ENCODE measurements at places on chromosomes 7 and 10.

DNA sequence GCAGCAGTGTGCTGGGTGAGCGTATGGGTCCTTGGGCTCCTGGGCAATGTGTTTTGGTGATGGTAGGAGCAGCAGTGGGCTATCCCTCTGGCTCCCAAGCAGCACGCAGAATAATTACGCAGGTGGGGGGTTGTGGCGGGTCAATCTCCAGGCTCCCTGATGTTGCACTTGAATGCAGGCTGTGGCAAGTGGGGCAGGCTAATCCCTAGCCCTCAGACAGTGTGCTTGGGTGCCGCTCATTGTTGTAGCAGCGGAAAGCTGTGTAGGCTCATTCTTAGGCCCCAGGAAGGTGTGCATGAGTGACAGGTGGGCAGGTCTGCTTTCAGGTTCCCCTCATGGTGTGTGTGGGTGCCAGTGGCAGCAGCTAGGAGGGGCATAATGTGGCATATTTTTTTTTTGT, 44.1 kb downstream of the LOXL4 start:
- no peak for DNase-seq

DNA sequence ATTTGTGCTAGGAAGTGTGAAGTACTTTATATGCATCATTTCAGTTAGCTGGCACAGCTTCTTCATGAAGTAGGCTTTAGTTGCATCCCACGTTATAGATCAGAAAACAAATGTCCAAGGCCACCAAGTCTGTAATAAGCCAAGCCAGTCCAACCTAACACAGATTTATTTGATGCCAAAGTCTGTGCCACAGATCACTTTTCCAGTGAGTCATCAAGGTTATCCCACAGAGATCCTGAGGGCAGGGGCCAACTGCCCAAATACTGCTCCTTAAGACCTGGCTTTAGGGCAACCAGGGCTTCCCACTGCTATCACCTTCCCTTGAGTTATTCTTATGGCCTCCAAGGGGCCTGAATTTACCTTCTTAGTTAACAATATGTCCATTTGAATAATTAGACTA, 1340.4 kb downstream of the XPNPEP1 start:
- no peak for DNase-seq

GRCh38 chr10:102546606-102547320, 43.0 kb downstream of the SUFU start:
- DNase-seq = no peak

DNA sequence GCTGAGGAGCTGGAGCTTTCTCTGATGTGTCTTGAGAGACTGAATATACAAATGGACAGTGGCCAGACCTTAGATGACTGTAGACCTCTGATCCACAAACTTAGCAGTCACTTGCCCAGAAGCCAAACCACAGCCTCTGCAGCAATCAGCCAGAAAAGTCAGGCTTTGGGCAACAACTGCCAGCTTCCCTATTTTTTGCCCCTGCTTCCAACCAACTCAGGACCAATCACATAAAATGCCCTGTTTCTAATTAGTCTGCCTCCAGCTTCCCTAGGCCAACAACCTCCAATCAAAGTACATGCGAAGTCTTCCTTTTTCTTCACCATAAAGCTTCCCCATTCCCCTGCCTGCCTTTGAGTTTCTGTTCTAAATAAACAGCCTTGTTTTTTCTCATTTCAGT, 37.8 kb upstream of the CACUL1 start:
- DNase-seq = peak; percentile 11

DNA sequence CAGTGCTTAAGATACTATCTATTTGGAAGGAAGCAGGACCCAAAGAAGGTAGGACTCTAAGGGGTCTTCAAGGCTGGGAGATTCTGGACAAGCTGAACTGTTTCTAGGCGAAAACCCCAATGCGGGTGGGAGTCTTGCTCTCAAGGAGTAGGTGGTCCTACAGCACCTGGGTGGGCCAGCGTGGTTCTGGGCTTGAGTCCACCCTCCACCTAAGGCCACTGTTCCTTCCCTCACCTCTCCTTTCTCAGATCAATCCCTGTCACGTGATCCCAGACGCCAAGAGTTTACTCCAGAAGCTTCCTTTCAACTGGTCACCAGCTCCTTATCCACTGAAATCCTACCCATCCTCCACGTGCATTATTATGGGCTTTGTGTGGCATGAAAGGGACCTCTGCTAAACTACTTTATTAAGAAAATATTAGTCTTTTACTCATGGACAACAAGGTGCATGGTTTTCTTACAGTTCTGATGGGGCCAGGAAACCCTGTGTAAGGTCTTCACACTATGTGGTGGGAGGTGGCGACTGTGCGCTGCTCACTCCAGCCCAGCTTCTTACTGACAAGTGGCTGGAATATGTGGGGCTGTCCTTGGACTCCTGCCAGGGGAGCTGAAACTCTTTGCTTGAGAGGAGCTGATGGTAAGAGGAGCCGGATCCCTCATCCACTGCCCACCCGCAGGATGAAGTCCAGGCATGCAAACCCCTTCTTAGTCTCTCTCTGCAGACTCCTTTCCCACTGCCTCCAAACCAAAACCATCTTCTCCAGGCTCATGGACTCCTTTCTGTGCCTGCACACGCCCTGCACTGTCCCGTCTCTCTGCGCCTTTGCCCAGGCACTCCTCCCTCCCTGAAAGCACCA, 1.6 kb downstream of the ZNF746 start:
- DNase-seq = peak; percentile 45

DNA sequence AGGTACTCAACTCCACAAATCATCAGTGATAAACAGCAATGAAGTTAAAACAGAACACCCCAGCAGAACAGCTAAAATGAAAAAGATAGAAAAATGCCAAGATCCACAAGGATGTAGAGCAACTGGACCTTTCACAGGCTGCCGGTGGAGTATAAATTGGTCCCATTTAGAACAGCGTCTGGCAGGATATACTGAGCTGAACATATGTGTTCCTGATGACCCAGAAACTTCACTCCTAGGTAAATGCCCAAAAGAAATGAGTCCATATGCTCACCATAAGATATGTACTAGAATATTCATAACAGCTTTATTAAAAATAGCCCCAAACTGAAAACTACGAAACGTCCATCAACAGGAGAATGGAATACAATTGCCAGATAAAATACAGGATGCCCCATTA, 102.4 kb downstream of the OAT start:
- no peak for DNase-seq

- DNase-seq = no peak
Measured at GRCh38 chr10:15558136-15558535, 161.6 kb downstream of the ITGA8 start.

DNA sequence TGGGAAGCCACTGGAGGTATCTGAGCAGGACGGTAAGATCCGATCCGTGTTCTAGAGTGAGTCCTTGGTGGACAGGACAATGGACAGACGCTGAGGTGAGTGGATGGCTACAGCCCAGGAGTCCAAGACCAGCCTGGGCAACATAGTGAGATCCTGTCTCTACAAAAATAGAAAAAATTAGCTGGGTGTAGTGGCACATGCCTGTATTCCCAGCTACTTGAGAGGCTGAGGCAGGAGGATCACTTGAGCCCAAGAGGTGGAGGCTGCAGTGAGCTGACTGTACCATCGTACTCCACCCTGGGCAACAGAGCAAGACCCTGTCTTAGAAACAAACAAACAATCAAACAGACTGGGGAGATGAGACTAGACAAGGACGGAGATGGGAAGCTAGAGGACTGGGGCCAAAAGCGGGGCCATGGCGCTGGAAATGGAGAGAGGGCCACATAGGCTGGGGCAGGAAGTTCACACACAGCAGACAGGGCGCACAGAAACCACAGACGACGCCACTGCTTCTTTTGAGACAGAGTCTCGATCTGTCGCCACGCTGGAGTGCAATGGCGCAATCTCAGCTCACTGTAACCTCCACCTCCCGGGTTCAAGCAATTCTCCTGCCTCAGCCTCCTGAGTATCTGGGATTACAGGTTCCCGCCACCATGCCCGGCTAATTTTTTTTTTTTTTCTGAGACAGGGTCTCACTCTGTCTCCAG, 24.7 kb downstream of the DAGLB start:
- DNase-seq = no peak

GRCh38 chr10:49139028-49139845, 5.4 kb upstream of the FAM170B start:
- DNase-seq = no peak

DNA sequence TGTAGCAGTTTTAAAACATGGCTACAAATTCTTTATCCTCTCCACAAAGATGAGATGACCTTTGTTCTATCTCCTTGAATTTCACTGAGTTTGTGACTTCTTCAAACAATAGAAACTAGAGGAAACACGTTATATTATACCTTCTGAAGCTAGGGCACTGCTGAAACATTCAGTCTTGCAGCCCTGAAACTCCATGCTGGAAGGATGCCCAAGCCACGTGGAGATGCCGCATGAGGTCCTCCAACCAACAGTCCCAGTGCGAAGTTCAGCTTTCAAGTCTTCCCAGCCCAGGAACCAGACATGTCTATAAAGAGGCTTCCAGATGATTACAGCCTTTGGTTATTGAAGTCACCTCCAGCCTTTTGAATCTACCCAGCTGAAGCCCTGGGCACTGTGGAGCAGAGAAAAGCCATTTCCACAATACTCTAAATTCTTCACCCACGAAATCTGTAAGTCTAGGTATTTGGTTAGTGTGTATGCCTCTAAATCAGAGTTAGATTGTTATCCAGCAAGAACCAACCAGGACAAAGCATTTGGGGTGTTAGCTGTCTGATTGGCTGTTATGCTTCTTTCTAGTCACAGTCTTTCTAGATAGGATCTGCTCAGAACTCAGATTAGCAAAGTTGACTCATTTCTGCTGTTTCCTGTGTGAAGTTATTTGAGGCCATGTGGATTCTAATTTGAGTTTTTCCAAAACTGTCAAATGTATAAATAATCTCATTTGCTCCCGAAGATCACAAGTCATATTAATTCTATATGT, 186.5 kb upstream of the TMEM72 start:
- DNase-seq = no peak

DNA sequence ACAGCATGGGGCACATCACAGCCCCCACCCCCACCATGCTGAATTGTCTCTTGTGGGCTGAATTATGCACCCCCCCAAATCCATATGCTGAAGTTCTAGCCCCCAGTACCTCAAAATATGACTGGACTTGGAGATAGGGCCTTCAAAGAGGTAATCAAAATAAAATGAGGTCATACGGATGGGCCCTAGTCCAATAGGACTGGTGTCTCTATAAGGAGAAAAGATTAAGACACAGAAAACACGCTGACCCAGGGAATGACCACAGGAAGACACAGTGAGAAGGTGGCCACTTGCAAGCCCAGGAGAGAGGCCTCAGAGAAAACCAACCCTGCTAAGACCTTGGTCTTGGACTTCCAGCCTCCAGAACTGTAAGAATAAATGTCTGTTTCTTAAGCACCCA, 106.4 kb upstream of the ARID5B start:
- no peak for DNase-seq

DNA sequence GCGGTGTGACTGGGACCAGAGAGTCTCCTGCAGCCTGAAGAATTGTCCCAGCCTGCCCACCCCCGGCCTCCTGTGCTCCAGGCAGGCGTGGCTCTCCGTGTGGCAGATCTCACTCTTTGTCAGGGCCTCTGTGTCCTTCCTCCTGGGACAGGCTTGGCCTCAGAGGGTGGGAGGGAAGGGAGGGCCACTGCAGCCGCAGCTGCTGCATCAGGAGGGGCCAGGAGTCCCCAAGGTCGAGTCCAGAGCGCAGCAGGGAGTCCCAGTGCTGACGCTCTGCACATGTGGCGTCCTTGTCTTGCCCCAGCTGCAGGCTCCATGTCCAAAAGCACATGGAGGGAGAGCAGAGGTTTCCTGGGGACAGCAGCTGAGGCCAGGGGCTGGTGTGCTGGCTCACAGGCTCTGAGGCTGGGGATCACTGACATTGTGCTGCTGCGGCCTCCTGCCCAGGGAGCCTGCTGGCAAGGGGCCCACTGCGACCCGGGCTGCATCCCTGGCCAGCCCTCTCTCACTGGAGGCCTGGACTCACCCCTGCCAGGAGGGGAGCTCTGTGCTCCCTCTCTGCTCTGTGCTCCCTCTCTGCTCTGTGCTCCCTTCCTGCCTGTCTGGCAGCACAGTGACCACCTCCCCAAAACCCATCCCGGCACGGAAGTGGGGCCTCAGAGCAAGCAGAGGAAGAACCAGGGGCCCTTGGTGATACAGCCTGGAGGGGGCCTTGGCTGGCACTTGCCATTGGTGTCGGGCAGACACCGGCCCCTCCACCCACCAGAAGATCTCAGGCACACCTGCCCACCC, 114.6 kb upstream of the RET start:
- no peak for DNase-seq

- peak; percentile 95 for DNase-seq
Measured at GRCh38 chr7:45191396-45191795, 33.8 kb downstream of the RAMP3 start.

- DNase-seq = no peak
Measured at GRCh38 chr7:49295146-49295545, 370.8 kb downstream of the CDC14C start.

- no peak for DNase-seq
Measured at GRCh38 chr7:142711196-142711595, 38.1 kb upstream of the PRSS1 start.

- DNase-seq = no peak
Measured at GRCh38 chr10:32041290-32042028, 14.8 kb downstream of the KIF5B start.

- DNase-seq = no peak
Measured at GRCh38 chr7:17939211-17939605, 1.1 kb downstream of the SNX13 start.

DNA sequence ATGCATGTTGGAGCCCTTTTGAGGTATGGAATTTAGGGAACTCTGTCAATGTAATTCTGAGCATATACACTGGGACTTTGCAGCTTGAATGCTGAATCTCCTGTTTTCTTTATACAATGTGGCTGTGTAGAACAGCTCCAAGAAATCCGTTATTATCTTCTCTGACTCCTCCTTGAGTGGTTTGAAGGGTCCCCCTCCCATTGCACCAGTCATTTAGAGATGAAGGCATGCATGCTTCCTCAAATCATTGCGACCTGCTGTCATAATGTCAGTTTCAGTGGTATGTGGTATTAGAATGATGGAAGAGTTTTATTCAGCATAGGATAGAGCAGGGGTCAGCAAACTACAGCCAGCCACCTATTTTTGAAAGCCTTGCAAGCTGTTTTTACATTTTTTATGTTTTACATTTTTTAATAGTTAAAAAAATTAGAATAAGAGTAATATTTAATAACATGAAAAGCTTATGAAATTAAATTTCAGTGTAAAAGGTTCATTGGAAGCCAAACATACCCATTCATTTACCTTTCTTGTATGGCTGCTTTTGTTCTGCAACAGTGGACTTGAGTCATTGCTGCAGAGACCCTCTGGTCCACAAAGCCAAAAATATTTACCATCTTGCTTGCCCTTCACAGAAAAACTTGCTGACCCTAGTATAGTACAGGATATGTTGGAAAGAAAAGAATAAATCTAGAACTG, 8.1 kb downstream of the STK17A start:
- DNase-seq = no peak

All from foreskin melanocyte (primary cell).